Hypothalamus (tissue), 51 donors: ENCODE measurements at places on chromosomes 3 and 15.

GRCh38 chr3:46433841-46434240 lies 26.8 kb downstream of the CCRL2 start:
- DNase-seq, result no peak

GRCh38 chr15:50257332-50257731 lies 8.2 kb downstream of the HDC start:
- no peak for DNase-seq

DNA sequence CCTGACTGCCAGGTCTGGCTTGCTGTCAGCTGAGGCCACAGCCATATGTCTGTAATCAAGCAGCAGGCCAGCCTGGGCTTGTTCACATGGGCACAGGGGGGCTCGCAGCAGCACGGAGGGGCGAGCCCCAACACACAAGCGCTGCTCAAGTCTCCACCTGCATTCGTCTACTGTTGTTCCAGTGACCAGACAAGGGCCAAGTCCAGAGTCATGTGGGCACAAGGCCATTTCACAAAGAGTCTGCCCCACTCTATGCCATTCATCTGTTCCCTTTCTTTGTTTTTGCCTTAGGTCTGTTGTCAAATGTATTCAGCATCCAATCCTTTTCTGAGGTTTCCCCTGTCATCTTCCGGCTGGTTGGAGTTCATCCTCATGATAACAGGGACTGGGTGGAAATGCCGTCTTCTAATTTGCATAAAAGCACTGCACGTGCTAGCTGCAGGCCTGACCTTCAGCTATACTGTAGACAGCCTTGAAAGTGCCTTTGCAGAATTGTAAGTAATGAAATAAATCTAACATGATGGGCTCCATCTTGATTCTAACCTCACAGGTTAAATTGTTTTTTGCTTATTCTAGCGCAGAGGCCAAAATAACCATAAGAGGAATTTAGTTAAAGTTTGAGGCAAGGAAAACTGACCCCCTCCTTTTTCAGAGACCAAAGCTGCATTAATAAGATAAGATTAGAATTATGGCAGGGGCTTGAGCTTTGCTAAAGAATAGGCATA lies 28.6 kb upstream of the KBTBD12 start:
- no peak for DNase-seq

GRCh38 chr3:120093911-120094775 lies at the start of gene GSK3B:
GSK3B (minus strand) TSS chr3:120094447; CDS start chr3:120093434, 1,013 bp downstream.
- DNase-seq, result peak; percentile 68

GRCh38 chr15:66936109-66936860 lies 129.1 kb upstream of the SMAD3 start:
- DNase-seq, result no peak

GRCh38 chr3:143396790-143397189 lies 277.2 kb downstream of the CHST2 start:
- DNase-seq, result no peak

- DNase-seq, result no peak
Observed at GRCh38 chr15:81560405-81560804, 186.4 kb upstream of the TMC3 start.

DNA sequence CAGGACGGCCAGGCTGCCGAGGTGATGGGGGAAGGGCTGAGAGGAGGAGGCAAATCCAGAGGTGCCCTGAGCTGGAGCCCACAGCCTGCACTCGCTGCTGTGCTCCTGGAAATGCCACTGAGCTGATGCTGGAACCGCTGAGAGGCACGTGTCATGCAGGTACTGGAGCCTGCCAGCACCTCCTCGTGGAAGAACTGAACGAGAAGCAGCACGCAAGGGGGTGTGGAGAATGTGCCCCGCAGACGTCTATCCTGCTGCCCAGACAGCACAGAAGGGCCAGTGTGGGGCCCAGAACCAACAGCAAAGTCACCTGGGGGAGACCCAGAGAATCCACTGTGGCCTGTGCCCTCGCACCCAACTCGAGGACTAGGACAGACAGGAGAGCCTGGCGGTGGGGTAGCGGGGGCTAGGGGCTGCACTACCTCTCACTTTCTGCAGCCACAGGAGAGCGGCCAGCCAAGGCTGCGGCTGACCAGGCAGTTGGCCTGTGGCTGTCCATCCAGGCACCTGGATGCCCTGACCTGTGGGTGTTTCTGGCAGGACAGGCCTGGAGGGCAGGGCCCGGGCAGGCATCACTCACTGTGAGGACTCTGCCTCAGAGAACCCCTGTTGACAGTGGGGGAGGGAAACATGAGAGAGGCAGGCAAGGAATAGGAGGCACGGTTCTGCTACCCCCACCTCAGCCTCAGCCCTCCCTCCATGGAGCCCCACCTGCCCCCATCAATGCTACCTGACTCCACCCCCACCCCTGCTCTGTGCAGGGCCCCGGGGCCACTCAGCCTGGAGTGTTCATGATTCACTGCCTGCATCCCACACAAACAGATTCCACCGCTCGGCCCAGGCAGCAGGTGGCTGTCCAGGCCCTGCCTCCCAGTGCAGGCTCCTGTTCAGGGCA lies 213.1 kb downstream of the TBC1D2B start:
- DNase-seq, result no peak

DNA sequence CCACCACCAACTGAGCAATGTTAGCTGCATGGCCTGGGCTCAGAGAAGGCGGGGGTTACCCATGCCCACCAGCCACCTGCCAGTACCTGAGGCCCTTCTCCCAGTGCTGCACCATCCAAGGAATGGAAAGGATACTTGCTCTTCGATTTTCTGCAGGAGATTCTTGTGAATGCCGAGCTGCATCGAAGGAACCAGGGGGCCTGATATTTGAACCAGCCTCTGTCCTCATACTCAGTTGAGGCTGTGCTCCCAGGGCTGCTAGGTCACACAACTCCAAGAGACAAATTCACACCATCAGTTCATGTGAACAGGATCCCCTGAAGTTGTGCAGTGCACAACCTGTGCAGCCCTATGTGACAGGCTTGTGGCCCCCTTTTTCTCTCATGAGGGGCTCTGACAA lies 18.0 kb downstream of the PLA2G4F start:
- DNase-seq, result no peak

DNA sequence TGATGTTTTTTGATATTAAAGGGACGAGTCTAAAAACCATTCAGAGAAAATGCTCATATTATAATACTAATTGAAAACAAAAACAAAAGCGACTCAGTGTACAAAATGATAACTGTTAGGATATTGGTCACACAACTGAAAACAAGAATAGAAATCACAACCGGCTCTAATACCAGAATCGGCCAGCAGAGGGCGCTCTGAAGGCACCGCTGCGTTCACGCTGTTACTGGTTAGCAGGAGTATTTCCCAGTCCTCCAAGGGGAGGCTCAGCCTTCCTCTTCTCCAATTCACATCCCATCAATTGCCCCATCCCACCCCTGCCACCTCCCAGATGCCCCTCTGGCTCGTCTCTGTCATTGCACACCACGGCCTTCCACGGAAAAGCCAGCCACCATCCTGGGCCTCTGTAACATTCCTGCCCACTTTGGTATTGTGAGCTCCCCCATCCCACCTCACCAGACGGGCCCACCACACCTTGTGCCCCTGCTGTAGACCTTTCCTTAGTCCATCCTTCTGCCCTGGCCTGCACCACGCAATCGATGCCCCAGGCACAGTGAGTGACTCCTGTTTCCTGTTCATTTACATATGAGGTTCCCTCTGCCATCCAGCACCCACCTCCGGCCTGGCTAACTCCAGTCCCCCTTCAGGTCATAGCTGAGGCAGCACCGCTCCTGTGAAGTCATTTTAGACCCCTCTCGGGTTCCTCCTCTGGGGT lies 8.5 kb downstream of the FAM107A start:
- DNase-seq, result no peak

- DNase-seq, result no peak
Observed at GRCh38 chr3:124748560-124749198, 18.4 kb downstream of the UMPS start.

GRCh38 chr15:42736793-42737528 lies at the start of gene CDAN1:
CDAN1 (minus strand) TSS chr15:42737128; CDS start chr15:42737102, 26 bp downstream.
- DNase-seq, result peak; percentile 84

DNA sequence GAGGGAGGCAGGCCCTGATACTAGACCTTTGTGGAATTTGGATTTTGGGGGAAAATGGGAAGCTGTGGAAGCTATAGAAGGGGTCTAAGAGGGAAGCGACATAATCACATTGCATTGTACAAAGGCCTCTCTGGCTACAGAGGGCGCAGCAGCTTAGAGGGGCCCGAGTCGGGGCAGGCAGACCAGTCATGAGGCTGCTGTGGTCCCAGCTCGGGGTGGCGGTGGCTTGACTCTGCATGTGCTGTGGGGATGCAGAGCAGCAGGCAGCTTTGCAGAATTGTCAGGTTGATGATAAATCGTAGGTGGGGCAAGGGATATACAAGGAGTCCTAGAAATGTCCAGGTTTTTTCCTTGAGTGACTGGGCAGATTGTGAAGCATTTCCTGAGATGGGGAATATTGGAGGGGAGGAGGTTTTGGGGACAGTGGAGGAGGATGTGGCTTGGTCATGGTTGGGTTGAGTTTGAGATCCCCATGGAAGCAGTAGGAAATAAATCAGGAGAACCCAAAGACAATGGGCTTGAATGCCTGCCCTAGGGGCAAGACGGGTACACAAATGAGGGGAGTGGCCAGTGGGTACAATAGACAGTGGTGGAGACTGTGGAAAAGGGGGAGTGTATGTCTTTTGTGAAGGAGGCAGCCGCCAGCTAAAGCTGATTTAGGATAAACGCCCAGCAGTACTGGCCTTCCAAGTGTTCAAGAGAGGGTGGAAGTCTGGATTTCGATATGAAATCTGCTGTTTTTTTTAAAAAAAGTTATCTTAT lies 94.1 kb downstream of the HMG20A start:
- no peak for DNase-seq

DNA sequence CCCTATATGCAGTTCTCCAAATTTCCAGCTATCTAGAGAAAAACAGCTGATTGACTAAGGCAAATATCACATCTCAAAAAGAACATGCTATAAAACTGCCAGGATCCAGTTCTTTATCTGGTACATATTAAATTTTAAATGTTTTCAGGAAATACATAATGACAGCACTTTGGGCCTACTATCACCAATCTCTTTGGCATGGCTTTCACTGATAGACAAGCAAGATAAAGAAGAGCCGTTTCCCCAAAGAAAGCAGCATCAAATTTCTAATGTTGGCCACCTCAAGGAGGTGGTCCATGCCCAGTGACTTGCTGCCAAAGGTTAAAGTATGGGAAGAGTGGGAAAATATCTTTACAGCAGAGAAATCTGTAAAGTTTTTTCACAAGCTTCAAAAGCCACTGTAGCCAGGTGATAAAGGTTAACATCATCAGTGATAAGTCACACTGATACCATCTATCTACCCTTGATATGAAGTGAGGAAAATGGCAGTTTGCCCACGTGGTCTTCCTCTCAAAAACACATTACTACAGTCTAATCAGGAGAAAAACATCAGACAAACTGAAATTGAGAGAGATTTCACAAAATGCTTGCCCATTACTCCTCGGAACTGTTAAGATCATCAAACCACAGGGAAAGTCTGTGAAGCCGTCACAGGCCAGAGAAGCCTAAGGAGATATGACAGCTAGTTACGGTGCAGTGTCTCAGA lies 46.4 kb upstream of the C15orf61 start:
- DNase-seq, result no peak

DNA sequence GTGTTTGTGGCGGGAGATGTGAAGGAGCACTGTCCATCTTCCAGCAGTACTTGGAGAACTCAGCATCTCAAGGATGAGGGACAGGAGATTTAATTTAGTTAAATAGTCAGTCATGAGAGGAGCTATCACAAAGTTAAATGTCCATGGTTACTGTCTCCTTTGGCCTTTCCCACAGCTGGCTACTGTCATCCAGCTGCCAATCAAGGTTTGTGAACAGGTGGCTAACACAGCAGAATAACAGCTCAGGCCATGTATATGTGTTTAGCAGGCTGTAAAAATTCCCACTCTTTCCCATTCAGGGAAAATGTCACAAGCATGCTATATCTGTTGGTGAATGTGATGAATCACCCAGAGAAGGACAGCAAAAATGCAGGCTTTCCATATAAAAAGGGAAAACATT lies 120.5 kb downstream of the TMEM108 start:
- no peak for DNase-seq

- no peak for DNase-seq
Observed at GRCh38 chr15:95816591-95816990, 513.9 kb upstream of the NR2F2 start.

DNA sequence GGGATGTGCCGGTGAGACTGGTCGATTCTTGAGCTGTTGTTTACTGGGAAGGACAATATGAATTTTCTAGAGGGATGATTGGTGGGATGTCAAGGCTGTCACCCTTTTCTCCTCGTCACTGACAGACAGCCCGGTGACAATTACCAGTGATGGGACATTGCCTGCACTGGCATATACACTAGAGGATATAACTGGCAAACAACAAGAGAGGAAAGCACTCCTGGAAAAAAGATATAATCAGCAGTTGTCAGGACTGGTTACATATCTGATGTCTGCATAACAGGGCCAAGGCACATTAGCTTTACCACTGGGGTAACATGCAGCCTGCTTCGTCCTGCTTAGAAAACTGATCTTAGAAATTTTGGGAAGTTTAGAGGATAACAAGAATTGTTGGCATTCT lies 131.1 kb downstream of the ROBO2 start:
- DNase-seq, result no peak

GRCh38 chr3:25594007-25594502 lies 70.7 kb downstream of the TOP2B start:
- no peak for DNase-seq

GRCh38 chr15:52738311-52738710 lies 51.8 kb downstream of the ONECUT1 start:
- no peak for DNase-seq

- peak; percentile 1 for DNase-seq
Observed at GRCh38 chr3:54932606-54933005, 4.7 kb upstream of the LRTM1 start.

DNA sequence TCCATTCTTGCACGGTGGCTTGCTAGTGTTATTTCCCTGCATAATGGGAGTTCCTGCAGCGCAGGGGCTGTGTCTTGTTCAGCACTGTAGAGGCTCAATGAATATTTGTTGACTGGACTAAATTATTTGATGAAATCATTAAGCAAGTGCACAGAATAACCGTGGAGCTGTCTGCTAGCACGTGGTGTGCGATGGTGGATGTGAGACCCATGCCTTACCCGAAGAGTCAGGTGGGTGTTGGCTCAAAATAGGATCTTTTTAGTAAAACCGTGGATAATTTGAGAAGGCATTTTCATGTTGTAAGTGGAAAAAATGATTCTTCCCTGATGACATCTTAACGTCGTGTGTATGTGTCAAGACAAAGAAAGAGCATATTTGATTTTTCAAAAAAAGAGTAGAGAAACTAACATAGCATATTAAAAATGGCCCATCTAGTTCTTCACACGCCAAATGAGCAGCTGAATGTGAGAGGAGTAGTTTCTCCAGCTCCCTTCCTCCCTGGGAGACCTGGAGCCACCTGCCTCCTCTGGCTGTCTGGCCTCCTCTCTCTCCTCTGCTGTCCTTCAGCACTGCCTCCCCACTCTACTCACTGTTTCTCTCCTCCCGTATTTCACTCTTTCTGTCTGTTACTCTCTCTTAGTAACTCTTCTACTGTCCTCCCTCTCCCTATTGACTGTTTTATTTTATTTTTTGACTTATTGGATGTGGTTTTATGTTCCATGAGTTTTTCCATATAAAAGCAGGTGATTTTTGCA lies 6.3 kb downstream of the FAM81A start:
- DNase-seq, result no peak

- no peak for DNase-seq
Observed at GRCh38 chr15:93126148-93126547, 37.1 kb upstream of the RGMA start.

GRCh38 chr3:146156666-146157314 lies 4.2 kb downstream of the PLOD2 start:
- DNase-seq, result no peak

- no peak for DNase-seq
Observed at GRCh38 chr15:65365229-65365628, 12.6 kb downstream of the IGDCC3 start.
